CD14-positive monocyte (primary cell): ENCODE measurements at places on chromosomes 1 and 21. TPM values are rescaled to one million over a fixed set of nuclear protein-coding genes. Genes with fewer than 3 reads are reported as not detected.

DNA sequence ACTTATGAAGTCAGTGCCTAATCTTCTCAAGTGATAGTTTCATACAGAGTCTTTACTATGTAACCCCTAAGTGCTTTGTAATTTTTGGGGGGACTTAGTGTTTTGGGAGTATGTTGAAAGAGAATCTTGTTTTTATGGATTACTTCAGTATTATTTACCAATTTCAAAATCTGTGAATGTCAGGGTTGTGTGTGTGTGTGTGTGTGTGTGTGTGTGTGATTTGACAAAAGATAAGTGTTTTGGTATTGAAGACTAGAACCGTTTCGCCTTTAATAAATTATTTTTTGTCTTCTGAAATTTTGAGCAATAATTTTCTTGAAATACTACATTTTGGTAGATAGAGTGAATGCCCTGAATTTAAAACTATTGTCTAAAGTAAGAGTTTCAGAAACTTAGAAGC, 5.8 kb downstream of the MAGI3 start:
- DNase-seq: no peak

DNA sequence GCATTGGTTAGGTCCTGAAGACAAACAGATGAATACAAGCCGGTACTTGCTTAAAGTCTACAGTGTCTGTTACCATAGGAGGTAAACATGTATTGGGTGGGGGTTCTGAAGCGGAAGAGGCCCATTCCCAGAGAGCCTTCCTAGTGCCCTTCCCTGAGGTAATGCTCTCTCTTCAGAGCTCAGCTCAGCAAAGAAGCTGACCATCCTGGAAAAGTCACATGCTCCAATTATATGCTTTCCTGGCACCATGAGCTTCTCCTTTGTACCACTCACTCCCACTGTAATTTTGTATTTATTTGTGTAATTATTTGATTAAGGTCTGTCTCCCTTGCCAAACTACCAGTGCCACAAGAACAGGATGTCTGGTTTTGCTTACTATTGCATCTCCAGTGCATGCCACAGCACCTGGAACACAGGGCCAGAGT, 42.0 kb downstream of the RAB3B start:
- DNase-seq: no peak

GRCh38 chr1:216682752-216683151, 40.5 kb downstream of the ESRRG start:
- no peak for DNase-seq

ANGPTL3 gene
- polyA plus RNA-seq: not detected

TDRD10 gene
- not detected for polyA plus RNA-seq
